ENCODE measurements at places on chromosomes 7 and 10.

- DNase-seq = no peak
Measured at GRCh38 chr7:128014811-128015210, 16.4 kb downstream of the LRRC4 start.

DNA sequence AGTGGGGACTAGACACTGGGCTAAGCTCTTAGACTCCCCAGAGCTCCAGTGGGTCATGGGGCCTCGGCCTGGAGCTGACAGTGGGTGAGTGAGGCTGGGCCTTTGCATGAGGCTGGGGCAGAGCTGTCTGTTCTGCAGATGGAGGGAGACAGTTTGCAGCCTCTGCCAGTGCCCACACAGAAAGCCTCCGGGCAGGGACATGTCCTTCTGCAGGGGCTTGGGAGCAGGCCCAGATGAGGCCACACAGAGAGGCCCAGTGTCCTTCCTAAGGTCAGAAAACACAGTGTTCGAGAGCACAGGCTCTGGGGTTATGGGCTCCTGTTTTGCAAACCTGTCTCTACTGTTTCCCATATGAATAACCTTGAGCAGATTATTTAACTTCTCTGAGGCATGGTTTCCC is 25.1 kb upstream of the HK1 start:
- DNase-seq = no peak

GRCh38 chr10:132387764-132388210 is 9.2 kb upstream of the PWWP2B start:
- DNase-seq = no peak

- DNase-seq = no peak
Measured at GRCh38 chr10:97726636-97727178, 10.2 kb upstream of the ZFYVE27 start.

GRCh38 chr7:73719806-73720169 is 319 bp upstream of the STX1A start:
- no peak for DNase-seq

DNA sequence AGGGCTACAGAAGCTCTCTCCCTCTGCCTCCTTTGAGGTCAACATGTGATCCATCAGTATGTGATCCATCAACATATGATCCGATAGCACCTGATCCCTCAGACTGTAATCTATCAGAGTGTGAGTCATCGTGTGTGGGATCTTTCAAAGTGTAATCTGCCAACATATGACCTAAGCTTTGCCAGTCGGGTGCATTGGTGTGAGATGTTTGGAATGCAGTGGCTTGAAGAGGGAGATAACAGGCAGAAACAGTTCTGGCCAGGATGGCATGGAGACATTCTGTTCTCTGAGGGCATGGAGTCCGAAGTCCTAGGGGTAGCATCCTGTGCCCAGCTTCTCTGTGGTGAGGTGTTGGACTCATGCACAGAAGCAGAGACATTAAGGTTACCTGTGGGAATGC is 217.7 kb upstream of the ETV1 start:
- no peak for DNase-seq

DNA sequence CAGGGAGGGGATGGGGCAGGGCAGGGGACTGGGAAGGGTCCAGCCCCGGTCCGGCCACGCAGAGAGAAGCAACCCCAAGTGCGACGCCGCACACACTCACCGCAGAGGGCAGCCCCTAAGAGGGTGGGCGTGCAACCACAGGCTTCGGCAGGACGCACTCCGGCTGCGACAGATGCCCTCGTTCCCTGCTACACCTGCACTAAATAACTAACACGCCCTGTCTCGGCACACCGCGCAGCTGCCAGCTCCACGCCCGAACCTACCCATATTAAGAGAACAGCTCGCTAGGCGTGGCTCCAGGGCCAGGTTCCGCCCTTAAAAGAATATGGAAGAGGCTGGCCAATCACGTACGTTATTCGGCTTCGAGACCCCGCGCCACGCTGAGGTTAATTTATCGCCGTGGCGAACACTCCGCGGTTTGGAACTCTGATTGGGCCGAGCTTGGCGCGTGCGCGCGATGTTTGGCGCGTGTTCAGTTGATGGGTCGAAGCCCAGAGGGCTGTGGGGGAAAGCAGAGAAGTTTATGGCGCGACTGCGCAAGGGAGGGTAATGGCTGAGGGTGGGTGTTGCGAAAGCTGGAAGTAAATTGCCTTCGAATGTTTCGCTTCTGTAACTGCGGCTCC is 91.1 kb downstream of the OR13A1 start:
- no peak for DNase-seq

- no peak for DNase-seq
Measured at GRCh38 chr10:73887294-73888039, 13.1 kb upstream of the CAMK2G start.

GRCh38 chr7:98400542-98401340 is at the start of gene BAIAP2L1:
BAIAP2L1 (minus strand) TSS chr7:98401090; CDS start chr7:98400852, 238 bp downstream.
- peak; percentile 11 for DNase-seq

DNA sequence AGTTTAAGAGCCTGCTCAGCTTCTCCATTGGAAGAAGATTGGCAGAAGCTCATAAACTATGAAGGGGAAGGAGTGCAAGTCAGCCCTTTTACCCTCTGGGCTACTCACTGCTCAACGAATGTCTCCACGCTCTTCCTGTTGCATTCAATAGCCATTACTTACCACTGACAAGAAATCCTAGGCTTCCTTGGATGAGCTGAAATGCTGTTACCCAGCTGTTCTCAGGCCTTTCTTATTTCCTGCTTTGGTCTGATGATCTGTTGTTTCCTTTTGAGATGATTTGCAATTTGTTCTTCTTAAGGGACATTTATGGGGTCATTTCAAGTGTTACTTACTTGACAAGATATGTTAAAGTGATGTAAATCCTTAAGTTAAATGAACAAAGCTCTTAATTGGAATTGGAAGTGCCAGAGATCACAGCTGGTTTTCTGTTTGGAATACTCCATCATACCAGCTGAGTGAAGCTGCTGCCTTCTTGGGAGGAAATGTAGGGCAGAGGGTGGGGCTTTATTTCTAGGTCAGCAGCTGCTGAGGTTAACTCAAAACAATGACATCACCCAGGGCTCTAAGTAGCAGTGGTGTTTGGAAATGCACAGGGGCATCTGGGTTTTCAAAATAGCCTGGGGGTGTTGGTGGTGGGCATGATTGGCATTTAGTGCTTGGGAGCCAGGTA is 170.0 kb downstream of the PRKCQ start:
- DNase-seq = no peak

GRCh38 chr7:20268824-20269223 is 51.6 kb upstream of the MACC1 start:
- no peak for DNase-seq

GRCh38 chr10:111344804-111345203 is 268.0 kb downstream of the ADRA2A start:
- DNase-seq = no peak

DNA sequence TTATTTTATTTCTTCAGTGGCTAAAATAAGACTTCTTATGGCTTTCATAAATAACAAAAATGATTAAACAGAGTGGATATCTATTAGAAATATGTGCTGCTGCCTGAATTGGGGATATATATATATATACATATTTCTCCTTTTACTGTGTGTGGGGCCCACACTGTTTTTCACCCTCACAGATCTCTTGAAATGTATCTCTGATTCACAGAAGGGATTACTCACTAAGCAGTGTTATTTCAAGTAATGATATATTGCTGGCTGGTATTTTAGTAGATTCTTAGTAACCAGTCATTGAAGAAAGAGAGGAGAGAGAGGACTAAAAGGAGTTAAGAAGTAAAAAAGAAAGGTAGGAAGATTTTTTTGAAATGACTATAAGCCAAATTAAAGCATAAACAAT is 308.6 kb upstream of the NRP1 start:
- DNase-seq = no peak

- DNase-seq = no peak
Measured at GRCh38 chr10:86547296-86547695, 25.7 kb upstream of the WAPL start.

DNA sequence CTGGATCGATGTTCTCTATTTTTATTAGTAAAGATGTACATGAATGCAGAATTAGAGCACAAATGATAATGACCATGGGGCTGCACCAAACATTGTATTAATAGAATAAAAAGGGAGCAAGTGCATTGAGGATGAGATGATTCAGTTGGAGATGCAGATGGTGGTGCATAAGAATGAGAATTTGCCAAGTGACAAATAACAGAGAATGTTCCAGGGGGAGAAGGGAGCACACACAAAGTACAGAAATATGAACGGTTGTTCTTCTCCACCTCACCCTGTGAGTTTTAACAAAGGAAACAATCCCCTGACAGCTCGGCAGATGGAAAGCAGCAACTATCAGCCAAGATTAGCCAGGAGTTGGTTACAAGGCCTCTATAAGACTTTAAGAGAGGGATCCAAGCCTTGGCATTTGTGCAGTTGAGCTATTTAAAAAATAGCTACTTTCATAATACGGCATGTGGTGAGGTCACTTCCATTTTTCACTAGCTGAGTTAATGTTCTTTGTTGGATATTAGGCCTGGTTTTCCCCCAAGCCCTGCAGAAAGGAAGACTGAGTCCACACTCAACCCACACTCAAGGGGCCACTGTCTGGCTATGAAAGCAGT is 462.5 kb downstream of the TNS3 start:
- DNase-seq = no peak

- no peak for DNase-seq
Measured at GRCh38 chr10:72080042-72080975, 8.0 kb downstream of the SPOCK2 start.

GRCh38 chr10:26824015-26824690 is 36.6 kb downstream of the ABI1 start:
- no peak for DNase-seq

DNA sequence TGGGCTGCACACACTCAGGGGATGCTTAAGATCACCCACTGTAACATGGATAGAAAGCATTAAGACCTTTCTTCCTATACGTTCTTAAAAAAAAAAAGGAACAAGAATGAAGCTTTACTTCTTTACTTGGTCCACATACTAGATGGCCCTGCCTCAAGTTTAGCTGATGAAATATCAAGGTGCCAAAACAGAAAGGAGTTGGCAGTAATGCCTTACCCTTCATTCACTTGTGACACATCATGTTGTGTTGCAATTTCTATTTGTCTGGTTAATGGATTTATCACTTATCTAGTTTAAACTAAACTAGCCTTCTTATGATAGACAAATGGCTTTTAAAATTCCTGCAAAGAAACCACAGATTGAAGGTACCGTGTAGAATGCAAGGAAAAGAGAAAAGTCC is 720.3 kb downstream of the CCSER2 start:
- no peak for DNase-seq

- no peak for DNase-seq
Measured at GRCh38 chr10:29522918-29523317, 111.9 kb downstream of the SVIL start.

DNA sequence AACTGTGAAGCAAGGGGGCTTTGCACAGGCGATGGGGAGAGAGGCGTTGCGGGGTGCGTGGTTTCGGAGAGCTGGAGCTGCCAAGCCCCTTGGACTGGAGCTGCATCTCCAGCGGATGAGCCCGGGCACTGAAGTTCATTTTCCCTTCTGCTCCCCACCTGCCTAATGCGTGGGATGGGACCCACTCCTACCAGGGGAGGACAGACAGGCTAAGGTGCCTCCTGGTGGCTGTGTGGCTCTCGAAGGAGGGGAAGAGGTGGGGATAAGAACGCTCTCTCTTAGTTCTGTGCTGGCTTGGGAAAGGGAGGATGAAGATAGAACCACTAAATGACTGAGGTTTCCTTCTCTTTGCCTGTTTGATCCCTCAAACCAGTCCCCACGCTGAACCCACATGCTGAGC is 177.6 kb upstream of the PITRM1 start:
- DNase-seq = no peak

- no peak for DNase-seq
Measured at GRCh38 chr7:21771266-21771665, 174.4 kb downstream of the CDCA7L start.

GRCh38 chr7:1040790-1041189 is 3.6 kb upstream of the GPR146 start:
- DNase-seq = no peak

DNA sequence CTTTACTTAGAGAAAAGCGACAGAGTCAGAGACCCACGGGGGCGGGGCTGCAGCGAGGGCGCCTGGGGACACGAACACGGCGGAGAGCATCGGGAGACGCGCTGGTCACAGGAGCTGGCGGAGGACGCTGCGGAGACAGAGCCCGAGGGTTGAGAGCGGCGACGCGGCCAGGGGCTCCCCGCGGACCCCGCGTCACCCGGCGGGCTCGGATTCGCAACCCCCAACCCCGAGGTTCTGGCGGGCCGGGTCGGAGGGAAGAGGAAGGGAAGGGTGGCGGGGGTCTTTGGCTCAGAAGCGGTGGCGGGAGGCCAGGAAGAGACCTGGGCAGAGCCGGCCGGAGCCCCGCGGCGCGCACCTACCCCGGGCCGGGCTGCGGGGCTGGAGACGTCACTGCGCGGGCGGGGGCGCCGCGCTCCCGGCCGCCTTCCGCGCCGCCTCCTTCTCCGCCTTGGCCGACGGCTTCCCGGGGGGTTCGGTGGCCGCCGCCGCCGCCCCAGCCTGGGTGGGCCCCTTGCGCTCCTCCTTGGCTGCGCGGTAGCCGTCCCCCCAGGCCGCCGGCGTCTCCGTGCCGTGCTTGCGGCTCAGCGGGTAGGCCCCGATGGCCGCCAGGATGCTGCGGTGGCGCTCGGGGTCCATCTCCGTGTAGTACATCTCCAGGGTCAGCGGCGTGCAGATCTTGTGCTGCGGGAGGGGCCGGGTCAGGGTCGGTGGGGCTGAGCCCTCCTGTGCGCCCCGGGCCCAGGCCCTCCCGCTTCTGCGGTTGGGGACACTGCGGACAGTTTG is 11.1 kb downstream of the CALY start:
- DNase-seq = no peak

Data from esophagus squamous epithelium (tissue), 5 donors.